ENCODE measurements at places on chromosomes 16 and 17. TPM values are rescaled to one million over a fixed set of nuclear protein-coding genes. Genes with fewer than 3 reads are reported as not detected.

Gene SLC5A11
- 0.29 TPM for total RNA-seq

Gene CASKIN2
- 11.6 TPM for total RNA-seq

Gene TSNAXIP1
- 0.39 TPM for total RNA-seq

Gene DHRS7C
- not detected for total RNA-seq

Gene MC1R
- 2.8 TPM for total RNA-seq

Gene TRIM72
- not detected for total RNA-seq
